ENCODE measurements at places on chromosomes 1 and 21. TPM values are rescaled to one million over a fixed set of nuclear protein-coding genes. Genes with fewer than 3 reads are reported as not detected.

GRCh38 chr1:171637928-171638576, 14.4 kb downstream of the MYOC start:
- no peak for DNase-seq

DNA sequence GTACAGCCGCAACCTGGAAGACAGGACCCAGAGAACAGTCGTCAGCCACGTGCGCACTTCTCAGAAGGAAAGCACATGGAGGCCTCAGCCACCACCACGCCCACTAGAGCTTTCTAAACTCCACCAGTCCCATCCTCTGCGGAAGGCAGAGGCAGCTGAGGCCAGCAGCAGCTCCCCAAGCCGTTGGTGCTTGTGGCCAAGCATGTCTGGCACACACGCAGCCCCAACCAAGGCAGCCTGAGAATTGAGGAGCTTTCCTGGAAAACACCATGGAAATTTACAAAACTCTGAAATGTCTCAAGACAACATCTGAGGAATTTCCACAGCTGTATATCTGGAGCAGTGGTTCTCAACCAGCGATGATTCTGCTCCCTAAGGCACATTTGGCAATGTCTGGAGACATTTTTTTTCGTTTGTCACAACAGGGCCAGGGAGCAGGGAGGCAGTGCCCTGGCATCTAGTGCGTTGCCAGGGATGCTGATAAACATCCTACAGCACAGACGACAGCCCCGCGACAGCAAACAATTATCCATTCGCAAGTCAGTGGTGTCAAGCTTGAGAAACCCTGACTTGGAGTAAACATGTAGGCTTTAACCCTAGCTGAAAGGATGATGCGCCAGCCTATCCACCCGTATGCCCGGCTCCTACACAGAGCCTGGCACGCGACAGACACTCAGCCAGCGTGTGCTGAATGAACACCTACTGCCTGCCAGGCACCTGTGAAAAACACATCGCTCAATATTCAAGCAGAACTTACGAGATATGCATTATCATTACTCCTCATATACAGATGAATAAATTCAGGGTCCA, 24.7 kb downstream of the NPHP4 start:
- DNase-seq: no peak

- no peak for DNase-seq
Observed at GRCh38 chr1:225763716-225764548, 13.7 kb upstream of the SRP9 start.

DNA sequence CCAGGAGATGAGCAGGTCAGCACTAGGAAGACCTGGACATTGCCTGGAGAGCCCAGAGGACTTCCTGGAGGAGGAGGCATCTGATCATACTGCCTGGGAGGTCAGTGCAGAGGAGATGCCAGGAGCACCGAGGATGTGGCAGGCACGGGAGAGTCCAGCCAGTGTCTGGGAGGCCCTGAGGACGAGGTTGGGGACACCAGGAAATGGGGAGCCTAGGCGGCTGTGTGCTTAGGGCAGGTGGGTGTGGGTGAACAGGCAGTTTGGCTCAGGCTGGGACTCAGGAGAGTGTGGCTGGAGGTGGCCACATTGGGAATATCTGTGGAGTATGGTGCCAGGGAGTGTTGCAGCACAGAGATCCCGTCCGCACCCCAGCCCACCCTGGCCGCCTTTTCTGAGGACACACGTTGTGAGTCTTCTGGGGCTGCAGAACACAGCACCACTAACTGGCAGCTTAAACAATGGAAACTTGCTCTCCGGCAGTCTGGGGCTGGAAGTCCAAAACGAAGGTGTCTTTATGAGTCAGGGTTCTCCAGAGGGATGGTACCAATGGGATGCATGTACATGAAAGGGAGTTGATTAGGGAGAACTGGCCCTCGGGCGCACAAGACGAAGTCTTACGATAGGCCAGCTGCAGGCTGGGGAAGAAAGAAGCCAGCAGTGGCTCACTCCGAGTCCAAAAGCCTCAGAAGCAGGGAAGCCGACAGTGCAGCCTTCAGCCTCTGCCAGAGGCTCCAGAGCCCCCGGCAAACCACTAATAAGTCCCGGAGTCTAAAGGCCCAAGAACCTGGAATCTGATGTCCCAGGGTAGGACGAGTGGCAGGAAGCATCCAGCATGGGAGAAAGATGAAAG, 58.0 kb downstream of the FAAP20 start:
- no peak for DNase-seq

GRCh38 chr1:15953294-15953771, 22.6 kb downstream of the ZBTB17 start:
- DNase-seq: no peak

DNA sequence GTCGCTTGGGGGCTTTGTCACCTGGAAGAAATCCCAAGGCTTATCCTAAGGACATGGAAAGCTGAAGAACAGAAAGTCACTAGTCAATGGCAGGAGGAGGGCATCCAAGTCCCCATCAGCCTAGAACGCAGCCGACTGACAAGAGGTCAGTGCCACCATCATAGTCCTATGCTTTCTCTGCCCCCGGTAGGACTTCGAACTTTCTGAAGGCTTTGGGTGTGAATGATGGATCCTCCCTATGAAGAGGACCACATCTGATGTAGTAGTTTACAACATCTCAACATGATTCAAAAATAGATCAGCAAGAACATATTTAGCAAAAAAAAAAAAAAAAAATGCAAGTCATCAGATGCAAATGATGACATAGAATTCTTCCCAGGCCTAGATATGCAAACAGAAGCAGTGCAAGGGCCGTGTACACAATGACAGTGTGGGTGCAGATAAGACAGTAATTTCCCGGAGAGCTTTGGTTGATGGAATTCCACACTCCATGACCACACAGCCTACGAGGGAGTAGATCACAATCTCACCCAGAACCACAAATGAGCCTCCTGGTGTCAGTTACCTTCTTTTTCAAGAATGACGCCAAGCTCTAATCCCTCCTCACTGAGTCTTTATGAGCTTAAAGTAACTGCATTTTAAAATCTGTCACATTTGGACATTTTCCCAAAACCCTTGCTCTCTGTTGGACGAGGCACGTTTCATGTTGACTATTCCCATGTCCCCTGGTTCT, 88.2 kb downstream of the PSMG1 start:
- DNase-seq: no peak

GRCh38 chr21:20306836-20307235, 691.4 kb upstream of the NCAM2 start:
- DNase-seq: no peak

DNA sequence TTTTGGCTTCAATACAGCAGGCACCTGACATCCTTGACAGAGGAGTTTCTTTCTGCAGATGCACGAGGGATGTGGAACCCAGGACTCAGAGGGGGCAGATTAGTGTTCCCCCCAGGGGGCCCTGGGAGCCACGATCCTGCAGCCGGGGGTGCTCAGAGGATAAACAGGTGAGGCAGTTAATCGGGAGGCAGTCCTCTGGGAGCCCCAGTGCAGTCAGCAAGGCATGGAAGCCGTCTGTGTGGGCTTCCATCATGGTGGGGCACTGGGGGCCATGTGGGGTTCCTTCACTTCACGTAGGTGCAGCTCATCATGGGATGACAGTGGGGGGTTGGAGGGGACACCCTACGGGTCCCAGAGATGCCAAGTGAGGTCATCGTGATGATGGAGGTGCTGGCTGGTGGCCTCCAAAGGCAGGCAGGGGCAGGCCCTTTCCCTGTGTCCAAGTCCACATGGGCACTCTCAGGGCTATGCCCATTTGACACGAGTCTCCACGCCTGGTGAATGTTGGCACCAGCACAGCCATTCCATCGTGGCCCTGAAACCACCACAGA, 59.3 kb upstream of the ABCG1 start:
- DNase-seq: no peak

- no peak for DNase-seq
Observed at GRCh38 chr1:72399807-72400206, 117.5 kb upstream of the NEGR1 start.

GRCh38 chr1:9058465-9058864, 11.0 kb downstream of the SLC2A5 start:
- no peak for DNase-seq

GRCh38 chr1:158509471-158510156, 37.6 kb downstream of the OR10R2 start:
- DNase-seq: no peak

- DNase-seq: no peak
Observed at GRCh38 chr1:28010969-28011368, 51.2 kb downstream of the XKR8 start.

DNA sequence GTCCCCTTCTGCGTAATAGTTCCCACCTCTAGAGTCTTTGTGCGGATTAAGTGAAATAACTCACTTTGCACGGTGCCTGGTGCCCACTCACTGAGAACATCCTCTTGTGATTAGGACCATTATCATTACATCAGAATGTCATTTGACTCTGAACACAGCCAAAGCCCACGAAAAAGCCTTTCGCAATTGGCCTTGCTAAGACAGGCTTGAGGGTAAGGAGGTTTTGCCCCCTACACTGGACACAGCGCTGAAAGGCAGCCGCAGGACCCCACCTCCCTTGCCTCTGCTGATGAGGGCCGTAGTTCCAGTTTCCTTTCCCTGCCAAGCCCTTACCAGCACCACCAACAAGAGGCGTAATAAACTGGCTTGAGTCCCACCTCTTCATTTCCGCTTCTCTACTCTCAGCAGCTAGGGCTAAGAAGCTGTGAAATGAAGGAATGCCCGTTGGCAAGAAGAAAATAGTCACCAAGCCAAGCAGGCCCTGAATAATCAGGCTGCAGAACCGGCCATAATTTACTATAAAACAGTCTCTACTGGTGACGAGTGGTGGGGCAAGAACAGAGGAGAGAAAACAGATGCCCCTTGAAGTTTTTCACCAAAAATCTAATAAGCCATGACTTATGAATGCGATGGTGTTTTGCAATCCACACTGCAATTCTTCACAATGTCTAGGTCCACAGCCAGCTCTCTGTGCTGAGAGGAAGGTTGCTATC, 53.1 kb downstream of the SH3GLB1 start:
- no peak for DNase-seq

- DNase-seq: peak; percentile 40
Observed at GRCh38 chr1:160251687-160252526, 10.4 kb downstream of the DCAF8 start.

DNA sequence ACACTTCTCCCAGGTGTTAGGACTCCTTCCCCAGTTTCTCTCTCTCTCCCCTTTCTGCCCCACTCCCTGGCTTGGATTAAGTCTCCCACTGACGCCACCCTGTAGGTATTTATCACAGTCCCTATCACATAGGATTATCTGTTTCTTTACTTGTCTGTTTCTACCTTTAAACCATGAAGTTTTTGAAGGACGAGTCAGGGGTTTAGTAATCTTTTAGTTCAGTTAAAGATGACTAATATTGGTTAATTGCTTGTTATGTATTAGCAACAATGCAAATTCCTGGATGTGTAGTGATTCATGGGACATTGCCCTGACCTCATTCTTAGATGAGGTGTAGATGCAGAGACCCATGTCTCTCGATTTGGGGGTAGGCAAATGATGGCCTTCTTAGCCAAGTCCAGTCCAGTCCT, 6.4 kb downstream of the LAMC1 start:
- no peak for DNase-seq

GRCh38 chr1:10765734-10766478, 30.5 kb downstream of the CASZ1 start:
- DNase-seq: no peak

GRCh38 chr1:55571767-55572166, 356.6 kb upstream of the USP24 start:
- no peak for DNase-seq

GRCh38 chr1:72946903-72947499, 664.7 kb upstream of the NEGR1 start:
- DNase-seq: no peak

- DNase-seq: no peak
Observed at GRCh38 chr1:31755197-31755611, 8.9 kb downstream of the ADGRB2 start.

DNA sequence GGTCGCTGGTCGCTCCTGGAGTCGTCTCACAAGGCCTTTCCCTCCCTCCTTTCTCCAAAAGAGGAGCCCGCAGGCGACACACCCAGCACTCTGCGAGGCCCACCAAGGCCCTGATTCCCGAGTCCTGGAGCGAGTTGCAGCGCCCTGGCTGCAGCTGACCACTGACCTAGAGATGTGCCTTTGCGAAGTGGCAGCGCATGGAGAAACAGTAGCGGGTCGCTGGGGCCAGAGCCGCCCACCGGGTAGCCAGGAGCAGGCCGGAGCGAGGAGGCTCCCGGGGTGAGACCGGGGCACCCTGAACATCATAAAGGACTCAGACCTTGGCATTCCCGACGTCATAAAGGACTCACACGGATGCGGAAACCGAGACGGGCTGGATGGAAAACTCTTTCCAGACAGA, 10.3 kb upstream of the NBPF11 start:
- no peak for DNase-seq

- DNase-seq: no peak
Observed at GRCh38 chr21:35051287-35051818, 2.3 kb upstream of the RUNX1 start.

- no peak for DNase-seq
Observed at GRCh38 chr1:45348020-45348419, 7.8 kb upstream of the MUTYH start.

DNA sequence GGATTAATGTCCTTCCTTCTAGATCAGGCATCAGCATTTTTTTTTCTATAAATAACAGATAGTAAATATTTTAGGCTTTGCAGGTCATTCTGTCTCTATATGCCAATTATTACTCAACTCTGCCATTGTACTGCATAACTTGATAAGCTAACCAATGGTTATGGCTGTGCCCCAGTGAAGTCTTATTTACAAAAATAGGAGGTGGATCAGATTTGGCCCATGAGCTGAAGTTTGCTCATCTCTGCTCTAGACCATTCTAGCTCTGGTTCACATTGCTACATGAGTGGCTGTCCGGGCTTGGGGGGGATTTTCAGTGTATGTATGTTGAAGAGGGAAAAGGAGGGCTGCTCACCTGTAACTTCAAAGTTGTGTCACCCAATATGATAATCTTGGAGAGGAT, 10.1 kb downstream of the RAB7B start:
- no peak for DNase-seq

- no peak for DNase-seq
Observed at GRCh38 chr1:213891989-213892902, 95.5 kb upstream of the PROX1 start.

DNA sequence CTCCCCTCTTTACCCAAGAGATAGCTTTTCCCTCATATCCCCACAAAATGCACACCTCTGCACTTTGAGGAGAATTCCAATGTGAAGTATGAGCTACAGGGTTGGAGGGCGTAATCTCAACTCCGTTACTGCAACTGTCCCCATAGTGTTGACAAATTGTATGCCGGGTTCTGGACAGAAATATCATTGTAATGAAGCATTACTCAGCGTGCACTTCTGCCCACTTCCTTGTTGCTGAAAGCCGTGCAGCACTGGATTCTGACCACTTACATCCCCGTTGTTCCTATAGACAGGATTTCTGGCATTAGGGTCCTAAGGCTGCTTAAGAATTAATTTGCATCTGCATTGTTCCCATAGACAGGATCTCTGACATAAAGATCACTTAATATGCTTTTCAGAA, 205.6 kb downstream of the RHOU start:
- no peak for DNase-seq

The SHE gene
- polyA plus RNA-seq: 11.1 TPM

The IKBKE gene
- 4.8 TPM for polyA plus RNA-seq

The OR2L13 gene
- polyA plus RNA-seq: 0.10 TPM

The LRRN2 gene
- polyA plus RNA-seq: 12.8 TPM

The SYNC gene
- 1.2 TPM for polyA plus RNA-seq

The PRKAA2 gene
- polyA plus RNA-seq: 12.7 TPM

The LRRC38 gene
- not detected for polyA plus RNA-seq

The HIVEP3 gene
- 4.4 TPM for polyA plus RNA-seq

The CD34 gene
- polyA plus RNA-seq: 116 TPM

The KCNA3 gene
- 0.17 TPM for polyA plus RNA-seq

The KRTAP11-1 gene
- polyA plus RNA-seq: not detected

The BEND5 gene
- polyA plus RNA-seq: 29.2 TPM

The PLA2G2A gene
- not detected for polyA plus RNA-seq

The CNKSR1 gene
- 10.7 TPM for polyA plus RNA-seq

The PODN gene
- 1.7 TPM for polyA plus RNA-seq

The KLHDC8A gene
- 2.1 TPM for polyA plus RNA-seq

The TNNT2 gene
- polyA plus RNA-seq: 73.0 TPM

Measured in left renal cortex interstitium (tissue), 4 donors.